ENCODE measurements at places on chromosomes 3 and 15.

- no peak for DNase-seq
These were observed 302.7 kb downstream of the AGBL1 start for GRCh38 chr15:86382341-86382740.

- no peak for DNase-seq
These were observed 266.1 kb downstream of the CGGBP1 start for GRCh38 chr3:87792534-87793336.

GRCh38 chr3:67655364-67656121 lies 1.1 kb upstream of the SUCLG2 start:
- DNase-seq, result peak; percentile 83

DNA sequence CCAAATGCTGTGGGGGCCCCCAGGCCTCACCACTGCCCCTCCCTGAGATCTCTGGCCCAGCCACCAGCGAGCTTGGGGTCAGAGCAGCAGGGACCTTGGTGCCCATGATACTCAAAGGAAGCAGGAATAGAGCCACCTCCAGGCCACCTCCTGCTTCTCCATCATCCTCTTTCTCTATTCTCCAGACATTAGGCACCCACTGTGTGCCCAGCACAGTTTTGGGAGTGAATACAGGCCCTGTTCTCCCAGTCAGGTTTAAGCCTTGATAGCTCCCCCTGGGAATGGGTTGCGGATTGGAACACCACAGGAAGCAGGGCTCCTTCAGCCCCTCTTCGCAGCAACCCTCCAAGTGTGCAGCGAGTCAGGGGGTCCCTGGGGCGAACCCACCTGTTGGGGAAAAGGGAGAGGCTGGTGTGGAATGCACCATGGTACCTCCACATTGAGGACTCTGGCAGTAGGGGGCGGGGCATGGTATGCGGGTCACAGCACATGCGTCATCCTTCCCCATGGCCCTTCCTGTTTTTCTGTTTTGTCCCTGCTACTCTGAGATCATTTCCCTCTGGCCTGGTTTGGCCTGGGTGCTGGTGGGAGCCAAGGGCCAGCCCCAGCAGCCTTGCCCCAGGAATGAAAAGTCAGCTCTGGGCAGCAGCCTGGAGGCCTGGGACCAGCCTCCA lies 14.2 kb upstream of the SEMA3B start:
- no peak for DNase-seq

GRCh38 chr3:145015253-145015652 lies 1043.6 kb downstream of the DIPK2A start:
- no peak for DNase-seq

DNA sequence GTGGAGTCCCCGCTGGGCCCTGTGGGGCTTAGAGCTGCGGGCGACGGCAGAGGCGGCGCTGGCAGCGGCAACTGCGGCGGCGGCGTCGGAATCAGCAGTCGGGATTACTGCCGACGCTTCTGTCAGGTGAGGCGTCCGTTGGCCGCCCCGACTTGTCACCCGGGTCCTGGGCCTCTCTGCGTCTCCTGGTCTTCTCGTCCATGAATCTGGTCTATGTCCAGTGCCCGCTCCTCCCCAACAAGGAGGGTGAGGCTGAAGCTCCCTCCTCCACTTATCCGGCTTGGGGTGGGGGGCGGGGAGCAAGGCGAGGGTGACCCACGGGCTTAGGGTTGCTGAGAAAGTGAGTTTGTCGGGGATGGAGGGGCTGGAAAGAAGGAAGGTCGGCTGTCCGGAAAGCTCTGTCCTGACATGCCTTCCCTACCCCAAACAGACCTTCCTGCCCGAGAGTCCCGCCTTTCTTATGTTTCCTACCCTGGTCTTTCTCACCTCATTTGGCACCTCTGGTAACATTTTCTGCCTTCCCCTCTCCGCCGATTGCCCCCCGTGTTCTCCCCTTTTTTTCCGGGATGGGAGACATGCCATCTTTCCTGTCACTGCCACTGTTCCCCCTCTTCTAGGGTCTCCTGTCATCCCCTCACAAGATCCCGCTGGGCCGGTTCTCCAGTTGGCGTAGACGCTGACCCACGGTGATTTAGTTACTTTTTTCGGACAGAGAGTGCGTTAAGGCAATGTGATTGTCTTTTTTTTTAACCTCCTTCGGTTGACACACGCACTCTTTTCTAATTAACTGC lies 520 bp downstream of the ZNF654 start:
- no peak for DNase-seq
